NCI-H510A treated with DMSO at 0.1 percent for 48 hours (cell line): ENCODE measurements at places on chromosomes 3 and 15.

DNA sequence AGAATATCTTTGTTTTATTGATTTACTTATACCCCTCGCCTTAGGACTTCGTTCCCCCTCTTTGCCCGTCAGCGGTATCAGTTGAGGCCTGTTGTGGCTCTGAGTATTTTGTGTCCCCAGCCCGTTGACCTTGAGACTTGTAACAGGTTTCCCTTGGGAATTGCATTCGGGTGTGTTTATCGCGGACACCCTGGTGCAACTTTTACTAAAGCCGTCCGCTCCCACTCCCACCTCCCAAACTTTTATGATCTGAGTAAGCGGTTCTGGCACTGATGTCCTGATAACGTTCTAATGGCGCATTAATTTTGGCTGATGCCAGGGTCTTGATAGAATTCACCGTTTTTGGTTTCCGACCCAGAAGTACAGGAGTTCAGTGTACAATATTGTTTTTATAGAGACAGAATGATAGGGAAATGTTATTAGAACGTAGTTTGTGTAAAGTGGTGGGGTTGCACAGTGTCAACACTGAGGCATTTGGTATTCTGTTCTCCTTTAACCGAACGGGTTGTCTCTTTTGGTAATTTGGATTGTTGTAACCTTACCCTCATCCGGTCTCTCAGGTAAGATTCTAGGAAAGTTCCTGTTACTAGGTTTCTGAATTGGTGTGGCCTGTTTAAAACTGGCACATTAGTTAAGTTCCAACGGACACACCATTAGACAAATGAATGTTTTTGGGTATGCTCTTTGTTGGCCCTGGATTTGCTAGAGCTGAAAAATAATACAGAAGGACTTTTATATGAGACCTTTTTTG, 47.8 kb downstream of the OIP5 start:
- peak; percentile 4 for DNase-seq

DNA sequence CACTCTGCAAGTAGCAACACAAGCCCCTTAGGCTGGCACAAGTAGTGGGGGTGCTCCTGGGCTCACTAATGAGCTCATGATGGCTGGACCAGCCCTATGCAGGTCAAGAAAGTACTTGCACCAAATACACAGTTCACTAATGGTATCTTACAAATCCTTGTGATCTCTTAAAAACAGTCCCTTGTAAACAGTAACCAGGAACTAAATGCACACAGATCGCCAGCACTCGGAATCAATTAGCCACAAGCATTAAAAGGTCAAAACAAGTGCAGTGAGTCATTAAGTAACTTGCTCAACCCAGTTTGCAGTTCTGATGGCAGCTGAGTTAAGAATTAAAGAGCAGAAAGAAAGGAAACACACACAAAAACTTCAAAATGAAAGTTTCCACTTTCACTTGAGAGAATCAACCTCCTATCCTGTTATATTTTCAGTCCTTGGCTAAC, 43.2 kb downstream of the ARHGEF3 start:
- no peak for DNase-seq

DNA sequence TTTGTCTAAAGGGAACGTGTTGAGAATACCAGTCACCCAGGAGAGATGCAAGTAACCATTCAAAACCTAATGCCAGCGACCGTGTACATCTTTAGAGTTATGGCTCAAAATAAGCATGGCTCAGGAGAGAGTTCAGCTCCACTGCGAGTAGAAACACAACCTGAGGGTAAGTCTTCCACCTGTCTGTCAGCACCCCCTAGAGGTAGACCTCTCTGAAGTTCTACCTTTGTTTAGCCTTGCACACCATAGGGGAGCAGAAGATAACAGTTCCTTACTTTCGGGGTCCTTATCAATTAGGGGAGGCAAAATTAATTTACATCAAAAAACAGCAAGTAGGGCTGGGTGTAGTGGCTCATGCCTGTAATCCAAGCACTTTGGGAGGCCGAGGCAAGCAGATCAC, 124.4 kb downstream of the HCN4 start:
- DNase-seq: no peak

DNA sequence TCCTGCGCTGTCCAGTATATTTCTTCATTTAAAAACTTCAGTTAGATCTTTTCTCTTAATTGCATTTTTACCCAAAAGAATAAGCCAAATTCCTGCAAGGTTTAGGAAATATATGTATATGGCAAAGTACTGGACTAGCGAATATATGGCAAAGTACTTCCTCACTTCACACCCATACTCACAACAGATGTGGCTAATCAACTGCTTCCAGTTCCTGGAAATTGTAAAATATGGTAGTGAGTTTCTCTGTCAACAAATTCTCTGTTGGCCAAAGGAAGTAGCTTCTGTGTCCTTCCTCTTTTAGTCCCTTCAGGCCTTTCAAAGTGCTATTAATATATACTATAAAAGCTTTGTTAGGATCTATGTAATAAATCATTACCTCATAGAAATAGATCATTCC, 22.0 kb downstream of the GPR15 start:
- no peak for DNase-seq

DNA sequence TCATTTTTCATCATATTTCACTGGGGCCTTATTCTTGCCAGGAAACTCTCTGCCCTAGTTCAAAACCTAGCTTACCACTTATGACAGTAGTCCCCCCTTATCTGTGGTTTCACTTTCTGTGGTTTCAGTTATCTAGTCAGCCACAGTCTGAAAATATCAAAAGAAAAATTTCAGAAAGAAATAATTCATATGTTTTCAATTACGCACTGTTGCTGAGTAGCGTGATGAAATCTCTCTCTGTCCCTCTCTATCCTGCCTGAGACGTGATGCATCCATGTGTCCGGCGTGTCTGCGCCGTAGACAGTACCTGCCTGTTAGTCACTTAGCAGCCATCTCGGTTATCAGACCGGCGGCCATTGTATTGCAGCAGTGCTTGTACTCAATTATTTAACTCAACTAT, 369.9 kb upstream of the MCTP2 start:
- DNase-seq: no peak

DNA sequence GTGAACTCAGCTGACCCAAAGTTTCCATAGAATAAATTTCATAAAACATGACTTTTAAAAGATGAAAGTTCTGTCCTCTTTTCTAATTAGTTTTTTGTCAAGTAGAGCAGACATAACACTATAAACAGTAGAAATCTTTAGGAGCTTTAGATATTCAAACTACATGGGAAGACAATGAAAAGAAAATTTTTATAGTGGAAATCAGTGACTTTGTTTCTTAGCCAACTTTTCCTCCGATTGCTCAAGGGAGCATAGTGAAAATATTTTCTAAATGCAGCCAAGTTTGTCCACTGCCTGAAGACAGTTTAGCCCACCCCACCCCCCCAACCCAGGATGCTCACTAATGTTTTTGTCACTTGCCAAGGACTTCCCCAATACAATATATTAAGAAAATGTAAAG, 114.9 kb downstream of the PLD1 start:
- DNase-seq: no peak

DNA sequence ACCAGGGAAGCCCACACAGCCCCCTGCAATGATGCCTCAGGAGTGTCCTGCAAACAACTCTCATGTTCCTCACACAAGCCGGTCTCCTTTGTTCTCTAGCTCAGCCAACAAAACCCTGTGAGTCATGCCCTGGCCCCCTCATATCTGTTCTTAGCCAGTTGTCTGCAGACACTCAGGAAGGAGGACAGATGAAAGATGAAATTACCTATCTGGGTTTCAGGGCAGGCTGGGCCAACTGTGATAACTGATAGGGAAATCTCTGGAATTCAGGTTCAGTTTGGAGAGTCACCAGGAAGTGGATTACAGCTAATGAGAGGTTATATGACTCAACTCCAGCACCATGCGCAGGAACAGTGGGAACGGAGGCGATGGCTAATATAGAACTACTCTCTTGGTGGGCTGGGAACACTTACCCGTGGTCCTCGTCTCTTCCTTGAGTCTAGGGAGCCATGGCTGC, 352.0 kb upstream of the ADAMTS9 start:
- DNase-seq: no peak

DNA sequence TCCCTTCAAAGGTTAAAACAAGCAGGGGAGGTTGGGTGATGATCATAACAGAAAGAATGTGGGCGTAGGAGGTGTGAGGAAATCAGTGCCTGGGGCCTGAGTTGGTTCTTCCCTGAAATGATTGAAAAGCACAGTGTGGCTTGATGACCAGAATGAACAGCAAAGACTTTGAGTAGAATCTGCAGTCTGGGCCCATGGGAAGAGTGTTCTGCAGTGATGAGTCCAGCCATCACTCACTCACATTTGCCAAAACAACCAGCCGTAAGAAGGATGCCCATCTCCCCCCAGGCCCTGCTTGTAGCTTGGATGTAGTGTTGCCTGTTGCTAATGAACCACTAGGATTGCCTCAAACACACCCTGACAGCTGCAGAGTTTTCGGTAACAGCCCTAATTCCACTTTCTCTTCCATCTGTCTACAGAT, 67.9 kb downstream of the VGLL3 start:
- no peak for DNase-seq
